Renal cortex interstitium (tissue), 15 donors: ENCODE measurements at places on chromosomes 16 and 17. TPM values are rescaled to one million over a fixed set of nuclear protein-coding genes. Genes with fewer than 3 reads are reported as not detected.

- no peak for DNase-seq
These were observed 14.3 kb downstream of the JUP start for GRCh38 chr17:41772218-41772585.

GRCh38 chr17:81239714-81240555, 817 bp downstream of the NDUFAF8 start:
- DNase-seq: no peak

DNA sequence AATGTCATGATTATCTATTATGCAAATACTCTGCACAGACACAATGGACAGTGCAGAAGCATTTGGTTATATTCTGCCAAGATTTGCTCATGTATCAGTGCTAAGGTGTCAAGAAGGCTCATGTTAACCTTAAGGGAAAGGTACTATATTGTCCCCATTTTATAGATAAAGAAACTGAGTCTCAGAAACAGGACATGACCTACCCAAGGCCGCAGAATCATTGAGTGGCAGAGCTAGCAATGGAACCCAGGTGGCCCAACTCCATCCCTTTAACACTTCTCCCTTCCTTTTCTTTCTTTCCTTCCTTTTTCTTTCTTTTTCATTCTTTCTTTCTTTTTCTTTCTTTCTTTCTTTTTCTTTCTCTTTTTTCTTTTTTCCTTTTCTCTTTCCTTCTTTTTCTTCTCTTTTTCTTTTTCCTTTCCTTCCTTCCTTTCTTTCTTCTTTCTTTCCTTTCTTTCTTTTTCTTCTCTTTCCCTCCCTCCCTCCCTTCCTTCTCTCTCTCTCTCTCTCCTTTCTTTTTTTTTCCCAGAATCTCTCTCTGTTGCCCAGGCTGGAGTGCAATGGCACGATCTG, 149.8 kb downstream of the CPPED1 start:
- DNase-seq: no peak

GRCh38 chr17:6536566-6537065, 19.7 kb downstream of the PITPNM3 start:
- DNase-seq: no peak

- no peak for DNase-seq
These were observed 512 bp downstream of the AKAP1 start for GRCh38 chr17:57085448-57086068.

DNA sequence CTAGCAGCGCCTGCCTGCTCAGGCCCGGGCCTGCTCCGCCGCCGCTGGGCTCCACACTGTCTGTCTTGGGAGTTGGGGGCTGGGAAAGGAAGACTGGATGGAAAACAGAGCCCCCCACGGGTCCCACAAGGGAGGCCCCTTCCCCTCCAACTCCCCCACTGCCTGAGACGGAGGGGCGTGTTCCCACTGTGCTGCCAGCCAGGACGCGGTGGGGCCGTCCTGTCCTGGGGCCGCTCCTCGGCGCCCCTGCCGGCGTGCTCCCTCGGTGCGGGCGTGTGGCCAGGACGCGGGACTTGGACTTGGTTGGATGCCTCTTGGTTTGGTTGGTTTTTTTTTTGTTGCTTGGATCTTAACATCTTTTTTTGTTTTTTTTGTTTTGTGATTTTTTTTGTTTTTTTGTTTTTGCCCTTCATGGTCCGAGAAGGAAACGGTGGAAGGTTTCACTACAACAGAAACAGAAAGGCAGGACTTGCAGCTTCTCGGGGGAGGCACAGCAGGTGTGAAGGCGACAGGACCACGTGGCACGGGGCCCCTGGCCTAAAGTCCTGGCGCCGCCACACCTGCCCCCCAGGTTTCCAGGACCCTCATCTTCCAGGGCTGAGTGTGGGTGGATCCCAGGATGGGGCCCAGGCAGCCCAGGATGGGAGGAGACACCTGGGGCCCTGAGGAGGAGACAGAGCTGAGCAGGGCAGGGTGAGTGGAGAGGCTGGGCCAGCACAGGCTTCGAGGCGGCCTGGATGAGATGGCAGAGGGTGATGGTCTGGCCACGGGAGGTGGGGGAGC, 16.0 kb downstream of the ENGASE start:
- peak; percentile 39 for DNase-seq

- DNase-seq: no peak
These were observed 2.0 kb downstream of the TBC1D10B start for GRCh38 chr16:30368122-30368791.

DNA sequence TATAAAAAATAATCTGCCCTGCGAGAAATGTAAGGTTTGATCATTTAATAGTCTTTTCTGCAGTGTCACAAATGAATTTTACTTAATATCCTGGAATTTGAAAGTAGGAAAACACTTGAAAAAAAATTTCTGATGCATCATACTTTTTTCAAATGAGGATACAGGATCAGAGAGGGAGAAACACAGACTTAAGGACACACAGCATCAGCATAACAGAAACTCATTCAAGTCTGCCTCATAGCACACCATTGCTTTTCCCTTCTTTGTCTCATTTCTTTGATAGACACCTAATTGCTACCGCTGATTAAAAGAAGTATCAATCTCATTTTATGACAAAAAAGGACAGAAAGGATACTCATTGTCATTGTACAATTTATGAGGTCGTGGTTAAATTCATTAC, 319.0 kb downstream of the TMEM114 start:
- no peak for DNase-seq

- DNase-seq: no peak
These were observed 106.5 kb downstream of the ABCC6 start for GRCh38 chr16:16116841-16117240.

- no peak for DNase-seq
These were observed 9.3 kb downstream of the HDAC5 start for GRCh38 chr17:44113868-44114840.

- no peak for DNase-seq
These were observed 10.8 kb downstream of the DNAJA2 start for GRCh38 chr16:46962629-46963028.

DNA sequence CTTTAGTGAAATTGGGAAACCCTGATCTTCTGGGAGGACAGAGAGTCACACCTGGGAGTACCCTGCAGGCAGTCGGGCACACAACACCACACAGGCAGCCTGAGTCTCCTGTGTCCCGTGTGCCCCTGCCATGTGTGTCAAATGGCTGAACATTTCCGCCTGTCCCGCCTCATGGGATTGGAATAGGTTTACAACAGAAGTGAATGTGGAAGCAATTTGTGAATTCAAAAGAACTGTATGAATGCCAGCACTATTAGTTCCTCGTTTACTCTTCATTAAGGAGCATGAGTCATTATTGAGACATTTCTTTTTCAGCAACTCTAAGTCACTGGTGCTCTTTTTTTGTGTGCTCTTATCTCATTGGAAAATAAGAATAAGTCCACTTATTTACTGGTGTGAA, 226.5 kb downstream of the PMP22 start:
- no peak for DNase-seq

DNA sequence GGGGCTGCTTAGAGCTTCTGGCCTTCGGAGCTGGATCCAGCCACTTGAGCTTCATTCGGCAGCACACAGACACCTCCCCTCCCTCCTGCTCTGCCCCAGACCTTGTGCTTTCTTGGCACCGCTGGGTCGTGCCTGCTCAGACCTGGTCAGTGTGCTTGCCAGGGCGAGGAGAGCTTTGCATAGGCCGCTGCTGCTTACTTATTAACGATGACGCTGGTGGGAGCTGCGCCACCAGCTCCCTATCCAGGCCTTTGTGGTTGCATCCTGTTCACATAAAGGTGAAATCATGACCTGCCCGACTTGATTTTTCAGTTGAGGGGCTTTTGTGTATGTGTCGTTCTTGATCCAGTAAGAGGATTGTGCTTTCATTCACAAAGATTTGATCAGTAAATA, 101.1 kb downstream of the MSI2 start:
- peak; percentile 62 for DNase-seq

DNA sequence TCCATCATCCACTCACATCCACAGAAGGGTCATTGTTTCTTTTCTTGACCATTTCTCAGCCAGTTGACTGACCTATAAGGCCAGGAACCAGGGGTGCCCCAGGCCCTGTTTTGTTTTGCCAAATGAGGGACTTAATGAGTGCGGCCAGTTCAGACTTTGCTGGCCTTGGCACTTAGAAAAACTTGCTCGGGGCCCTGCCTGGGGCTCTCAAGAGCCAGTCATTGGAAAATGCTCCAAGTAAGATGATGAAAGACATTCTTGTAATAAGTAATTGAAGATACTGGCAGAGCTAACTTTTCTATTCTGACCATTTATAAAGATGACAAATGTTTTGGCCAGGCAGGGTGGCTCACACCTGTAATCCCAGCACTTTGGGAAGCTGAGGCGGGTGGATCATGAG, 29.0 kb upstream of the CLEC18B start:
- DNase-seq: no peak

GRCh38 chr17:35088356-35088880, 24.9 kb upstream of the RFFL start:
- DNase-seq: peak; percentile 37

DNA sequence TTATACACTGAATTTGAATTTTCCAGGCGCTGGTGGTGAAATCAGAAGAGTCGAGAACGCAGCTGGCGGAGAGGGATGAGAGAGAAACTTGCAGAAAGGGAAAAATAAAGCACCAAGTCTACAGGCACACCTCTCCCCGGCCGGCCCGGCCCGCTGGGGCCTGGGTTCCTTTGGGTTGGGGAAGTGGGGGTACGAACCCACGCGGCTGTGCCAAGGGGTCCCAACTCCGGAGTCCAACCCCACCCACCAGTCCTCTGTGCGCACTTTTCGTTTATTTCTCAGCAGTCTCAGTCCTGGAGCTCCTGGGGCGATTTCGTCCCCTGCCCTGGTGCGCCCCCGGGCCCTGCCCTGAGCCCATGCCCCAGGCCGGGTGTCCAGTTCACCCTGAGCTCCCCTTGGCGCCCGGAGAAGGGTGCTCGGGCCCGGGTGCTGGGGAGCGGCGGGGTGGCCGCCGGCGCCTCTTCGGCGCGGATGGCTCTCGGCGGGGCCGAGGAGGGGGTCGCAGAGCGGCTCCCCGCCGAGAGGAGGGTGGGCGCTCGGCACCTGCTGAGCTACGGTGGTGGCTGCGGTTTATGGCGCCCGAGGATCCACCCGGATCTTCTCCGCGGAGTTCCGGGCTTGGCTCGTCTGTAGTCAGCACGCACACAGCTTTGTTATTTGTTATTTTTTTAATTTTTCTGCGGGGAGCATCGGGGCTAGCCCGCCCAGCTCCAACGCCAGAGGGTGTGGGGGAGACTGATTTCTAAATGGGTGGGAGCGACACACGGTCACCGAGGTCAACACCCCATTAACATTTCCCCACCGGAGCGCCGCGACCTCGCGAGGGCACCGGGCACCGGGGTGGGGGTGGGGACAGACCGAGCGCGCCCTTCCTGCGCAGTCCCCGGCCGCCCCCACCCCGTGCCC, 15.7 kb upstream of the CBX8 start:
- no peak for DNase-seq

DNA sequence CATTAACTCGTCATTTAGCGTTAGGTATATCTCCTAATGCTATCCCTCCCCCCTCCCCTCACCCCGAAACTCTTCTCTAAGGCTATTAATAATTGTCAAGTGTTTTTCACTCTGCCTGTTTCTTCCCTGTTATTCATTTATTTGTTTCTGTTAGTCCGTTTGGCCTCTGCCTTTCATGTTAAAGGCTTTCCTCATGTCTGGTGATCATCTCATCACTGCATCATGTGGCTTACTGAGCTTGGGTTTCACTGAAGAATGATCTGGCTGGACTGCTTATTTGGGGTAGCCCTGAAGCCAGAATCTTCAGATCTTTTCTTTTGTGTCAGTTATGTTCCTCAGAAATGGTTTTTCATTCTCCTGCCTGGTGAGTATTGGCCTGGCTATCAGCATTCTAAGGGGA, 9.5 kb downstream of the UTP4 start:
- no peak for DNase-seq

- DNase-seq: no peak
These were observed 1.6 kb downstream of the HIC1 start for GRCh38 chr17:2056206-2057174.

DNA sequence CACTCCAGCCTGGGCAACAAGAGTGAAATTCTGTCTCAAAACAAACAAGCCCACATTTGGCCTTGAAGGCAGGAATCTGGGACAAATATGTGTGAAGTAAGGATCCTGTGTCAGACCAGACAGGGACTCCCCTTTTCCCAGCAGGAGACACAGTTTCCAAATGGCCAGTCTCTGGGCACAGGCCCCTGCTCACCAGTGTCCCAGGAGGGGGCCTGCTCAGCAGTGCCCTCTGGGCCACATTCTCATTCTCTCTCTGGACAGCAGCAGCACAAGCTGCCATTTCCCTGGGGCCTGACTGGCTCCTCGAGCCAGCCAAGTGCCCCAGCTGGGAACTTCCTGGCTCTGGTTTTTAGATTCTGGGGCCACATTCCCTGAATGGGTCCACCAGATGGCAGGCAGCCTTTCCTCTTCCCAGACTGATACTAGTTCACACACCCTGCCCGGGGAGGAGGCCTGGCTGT, 11.7 kb upstream of the MNT start:
- DNase-seq: no peak

GRCh38 chr17:81821147-81821546, 11.9 kb downstream of the MCRIP1 start:
- no peak for DNase-seq

- DNase-seq: no peak
These were observed 49.2 kb downstream of the PDPK1 start for GRCh38 chr16:2586901-2587480.

DNA sequence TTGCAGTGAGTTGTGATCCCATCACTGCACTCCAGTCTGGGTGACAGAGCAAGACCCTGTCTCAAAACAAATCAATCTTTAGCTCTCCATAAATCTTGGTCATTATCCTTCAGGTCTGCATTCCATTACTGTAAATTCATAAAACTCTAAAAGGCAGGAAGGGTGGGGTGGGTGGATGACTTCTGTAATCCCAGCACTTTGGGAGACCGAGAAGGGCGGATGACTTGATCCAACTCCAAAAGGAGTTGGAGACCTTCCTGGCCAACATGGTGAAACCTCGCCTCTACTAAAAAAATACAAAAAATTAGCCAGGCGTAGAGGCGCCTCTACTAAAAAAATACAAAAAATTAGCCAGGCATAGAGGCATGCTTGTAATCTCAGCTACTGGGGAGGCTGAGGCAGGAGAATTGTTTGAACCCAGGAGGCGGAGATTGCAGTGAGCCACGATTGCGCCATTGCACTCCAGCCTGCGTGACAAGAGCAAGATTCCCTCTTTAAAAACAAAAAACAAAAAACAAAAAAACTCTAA, 2.2 kb upstream of the UBE2Z start:
- DNase-seq: no peak

- DNase-seq: no peak
These were observed 46.1 kb downstream of the SF3B3 start for GRCh38 chr16:70569752-70570151.

GRCh38 chr16:85222155-85222863, 110.0 kb upstream of the CIBAR2 start:
- DNase-seq: no peak

GUCY2D gene
- 0.26 TPM for polyA plus RNA-seq

ALOX15B gene
- polyA plus RNA-seq: 1.0 TPM

PRR29 gene
- 2.7 TPM for polyA plus RNA-seq

KRT25 gene
- not detected for polyA plus RNA-seq

PCGF2 gene
- 84.0 TPM for polyA plus RNA-seq

NMT1 gene
- 67.7 TPM for polyA plus RNA-seq

ACSM2A gene
- 58.3 TPM for polyA plus RNA-seq

PRDM7 gene
- 0.53 TPM for polyA plus RNA-seq

KRTAP4-9 gene
- not detected for polyA plus RNA-seq

FAM171A2 gene
- polyA plus RNA-seq: 23.9 TPM
